Large intestine (tissue), 12 donors: ENCODE measurements at places on chromosomes 6 and 20. TPM values are rescaled to one million over a fixed set of nuclear protein-coding genes. Genes with fewer than 3 reads are reported as not detected.

DNA sequence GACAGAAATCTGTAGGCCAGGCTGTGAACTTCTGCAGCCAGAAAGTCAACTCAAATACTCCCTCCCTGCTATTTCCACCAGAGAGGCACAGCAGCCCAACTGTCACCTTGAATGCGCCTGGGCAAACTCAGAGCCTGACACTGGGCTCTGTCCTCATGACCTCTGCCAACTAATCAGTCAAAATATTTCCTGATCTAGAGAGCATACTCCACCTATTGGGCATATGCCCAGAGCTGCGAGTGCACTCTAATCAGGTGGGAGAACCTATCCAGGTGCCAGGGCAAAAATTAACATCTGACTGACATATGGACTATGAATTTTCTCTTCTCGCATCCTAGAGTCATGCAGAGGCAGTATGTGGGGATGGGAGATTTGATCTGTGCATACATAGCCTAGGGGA is 406.3 kb upstream of the RUNX2 start:
- DNase-seq, result no peak

- no peak for DNase-seq
Observed at GRCh38 chr6:110728501-110728900, 86.8 kb downstream of the CDK19 start.

DNA sequence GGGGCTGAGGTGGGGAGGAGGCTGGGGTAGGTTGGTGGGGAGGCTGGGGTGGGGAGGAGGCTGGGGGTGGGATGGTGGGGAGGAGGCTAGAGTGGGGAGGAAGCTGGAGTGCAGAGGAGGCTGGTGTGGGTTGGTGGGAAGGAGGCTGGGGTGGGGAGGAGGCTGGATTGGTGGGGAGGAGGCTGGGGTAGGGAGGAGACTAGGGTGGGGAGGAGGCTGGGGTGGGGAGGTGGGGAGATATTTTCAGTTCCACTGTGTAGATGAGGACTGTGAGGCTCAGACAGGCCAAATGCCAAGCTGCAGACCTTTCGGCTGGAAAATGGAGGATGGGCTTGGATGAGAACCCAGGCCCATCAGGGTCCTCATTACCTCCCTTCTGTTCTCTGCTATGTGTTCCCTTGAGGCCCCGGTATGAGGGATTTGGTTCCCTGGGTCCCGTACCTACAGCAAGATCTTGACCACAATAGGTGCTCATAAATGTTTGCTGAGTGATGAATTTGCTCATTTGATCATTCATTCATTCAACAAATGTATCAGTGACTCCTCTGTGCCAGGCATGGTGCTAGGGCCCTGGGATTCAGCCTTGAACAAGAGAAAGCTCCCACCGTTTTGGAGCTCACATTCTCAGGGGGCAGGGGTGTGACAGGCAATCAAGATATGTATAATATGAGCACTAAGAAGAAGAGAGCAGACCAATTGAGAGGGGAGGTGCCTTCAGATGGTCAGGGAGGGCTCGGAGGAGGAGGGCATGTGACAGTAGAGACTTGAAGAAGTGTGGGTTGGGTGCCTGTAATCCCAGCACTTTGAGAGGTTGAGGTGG is 36.1 kb upstream of the NOL4L start:
- no peak for DNase-seq

GRCh38 chr6:38503960-38504682 is 135.6 kb downstream of the BTBD9 start:
- no peak for DNase-seq

DNA sequence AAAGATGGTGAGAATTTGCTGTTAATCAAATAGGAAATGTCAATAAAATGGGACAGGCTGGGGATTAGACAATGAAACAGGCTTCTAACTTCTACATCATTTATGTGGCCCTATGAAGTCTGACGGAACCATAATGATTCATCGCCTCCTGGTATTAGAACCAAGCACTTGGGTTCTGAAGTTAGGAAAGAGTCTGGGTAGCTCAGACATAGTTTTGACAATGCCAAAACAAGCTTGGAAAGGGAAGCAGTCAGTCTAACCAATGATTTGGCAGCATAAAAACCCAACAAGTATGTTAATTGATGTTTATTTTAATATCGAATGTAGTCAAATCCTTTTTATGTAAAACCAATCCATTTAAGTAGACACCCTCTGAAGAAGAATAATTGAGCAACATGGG is 160.8 kb upstream of the RSPO3 start:
- no peak for DNase-seq

DNA sequence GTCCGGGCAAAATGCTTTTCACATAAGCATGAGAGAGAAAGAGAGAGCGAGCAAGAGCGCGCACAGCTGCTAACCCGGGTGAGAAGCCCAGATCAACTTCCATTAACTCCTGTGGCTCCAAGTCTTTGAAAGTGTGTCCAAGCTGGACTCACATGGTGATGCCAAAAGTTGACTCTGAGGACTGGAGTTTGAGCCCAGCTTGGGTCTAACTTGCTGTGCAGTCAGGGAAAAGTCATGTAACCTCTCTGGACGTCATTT is 357.2 kb upstream of the SULF2 start:
- no peak for DNase-seq

GRCh38 chr6:167987396-167988153 is 9.9 kb upstream of the KIF25 start:
- DNase-seq, result no peak

GRCh38 chr20:8133851-8134451 is 1.9 kb downstream of the PLCB1 start:
- DNase-seq, result no peak

DNA sequence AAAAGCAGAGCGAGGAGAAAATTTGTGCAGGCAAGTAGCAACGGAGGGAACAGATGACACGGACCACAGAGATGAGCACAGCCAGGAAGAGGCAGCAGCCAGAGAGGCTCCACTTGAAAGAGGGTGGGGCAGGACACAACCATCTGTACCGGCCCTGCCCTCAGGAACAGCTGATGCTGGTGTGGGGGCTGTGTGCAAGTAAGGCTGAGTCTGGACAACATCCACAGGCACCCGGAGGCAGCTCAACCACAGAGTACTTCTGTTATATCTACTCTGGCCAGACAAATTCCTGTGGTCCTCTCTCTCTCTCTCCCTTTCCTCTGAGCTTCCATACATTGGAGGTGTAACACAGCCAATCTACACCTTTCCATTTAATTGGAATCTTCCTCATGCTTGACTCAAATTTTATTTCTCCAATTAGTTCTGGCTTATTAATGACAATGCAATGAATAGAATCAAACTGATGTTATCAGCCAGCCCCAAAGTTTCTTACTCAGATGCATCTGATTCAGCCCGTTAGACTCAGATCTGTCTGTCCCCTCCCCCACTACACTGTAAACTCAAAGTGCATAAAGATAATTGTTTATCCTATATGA is 24.9 kb downstream of the KIF13A start:
- no peak for DNase-seq

- no peak for DNase-seq
Observed at GRCh38 chr6:35539223-35539622, 26.5 kb upstream of the TULP1 start.

Gene SNPH
- polyA plus RNA-seq, result 2.3 TPM

Gene FAM209A
- polyA plus RNA-seq, result 0.21 TPM

Gene RFX6
- 8.6 TPM for polyA plus RNA-seq
